Ecto neural progenitor cell (in vitro differentiated cells): ENCODE measurements at places on chromosomes 12 and 14.

DNA sequence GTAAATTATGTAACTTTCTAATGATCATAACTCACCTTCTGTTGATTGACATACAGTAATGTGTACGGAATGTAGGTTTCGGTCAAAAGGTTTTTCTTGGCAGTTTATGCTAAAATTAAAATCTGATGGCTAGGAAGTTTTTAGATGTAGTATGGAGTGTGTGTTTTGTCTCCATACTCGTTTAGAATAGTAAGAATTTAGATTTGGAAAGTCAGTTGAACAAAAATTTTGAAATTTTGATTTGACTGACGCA is 859 bp downstream of the PALS1 start:
- no peak for DNase-seq

DNA sequence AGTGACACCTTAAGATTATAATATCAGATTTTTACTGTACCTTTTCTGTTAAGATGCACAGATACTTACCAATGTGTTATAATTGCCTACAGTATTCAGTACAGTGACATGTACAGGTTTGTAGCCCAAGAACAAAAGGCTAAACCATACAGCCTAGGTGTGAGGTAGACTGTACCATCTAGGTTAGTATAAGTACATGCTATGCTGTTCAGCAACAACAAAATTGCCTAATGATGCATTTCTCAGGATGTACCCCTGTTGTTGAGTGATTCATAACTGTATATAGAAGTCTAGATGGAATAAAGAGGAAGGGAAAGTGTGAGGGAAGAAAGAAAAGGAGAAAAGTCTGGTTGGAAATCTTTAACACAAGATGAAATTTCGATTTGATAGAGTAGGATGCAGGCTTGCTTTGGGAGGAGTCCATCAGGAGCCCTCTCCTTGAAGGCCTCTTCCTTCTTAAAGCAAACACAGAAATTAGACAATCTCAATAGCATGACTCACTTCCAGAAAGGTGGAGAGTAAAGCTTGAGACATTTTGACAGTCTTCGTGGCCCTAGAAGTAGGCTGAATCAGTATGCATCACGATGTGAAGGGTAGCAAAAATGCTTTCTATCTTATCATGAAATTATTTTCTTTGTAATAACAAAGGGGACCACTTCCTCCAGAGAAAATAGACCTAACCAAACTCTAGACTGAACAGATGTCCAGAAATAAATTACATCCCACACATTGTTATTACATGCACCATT is 191.5 kb downstream of the SYT1 start:
- no peak for DNase-seq

GRCh38 chr14:75537071-75537470 is 14.8 kb downstream of the BATF start:
- no peak for DNase-seq

DNA sequence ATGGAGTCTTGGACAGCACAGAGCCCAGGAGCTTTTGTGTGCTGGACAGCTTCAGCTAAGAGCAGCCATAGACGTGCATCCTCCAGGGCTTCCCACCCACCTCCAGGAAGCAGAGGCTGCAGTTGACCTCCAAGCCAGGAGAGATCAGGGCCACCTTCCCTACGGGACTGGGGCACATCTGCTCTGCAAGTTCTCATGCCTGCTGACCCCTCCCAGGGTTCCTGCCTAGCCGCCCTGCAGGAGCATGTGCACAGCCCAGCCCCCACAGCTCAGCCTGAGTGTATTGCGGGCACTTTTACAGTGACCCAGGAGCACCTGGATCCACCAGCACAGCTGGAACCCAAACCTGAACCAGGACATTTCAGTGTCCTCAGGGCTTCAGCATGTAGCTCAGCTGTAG is 915.2 kb downstream of the RPS29 start:
- no peak for DNase-seq

DNA sequence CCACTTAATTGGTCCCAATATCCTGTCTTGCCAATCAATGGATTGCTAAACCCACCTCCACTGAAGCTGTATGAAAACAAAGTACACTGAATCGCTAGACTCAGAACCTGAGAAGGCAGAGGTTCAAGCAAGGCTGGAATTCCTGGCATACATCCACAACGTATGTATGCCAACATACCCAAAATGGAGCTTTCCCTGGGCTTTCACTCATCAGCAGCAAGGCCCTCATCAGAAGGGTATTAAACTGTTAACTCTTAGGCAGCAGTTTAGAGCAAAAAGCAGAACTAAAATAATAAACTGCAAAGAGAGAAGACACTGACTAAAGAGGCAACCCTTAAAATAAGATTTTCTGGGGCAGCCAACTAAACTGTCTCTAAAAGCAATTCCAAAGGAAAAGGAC is 13.6 kb downstream of the MED13L start:
- no peak for DNase-seq

GRCh38 chr14:65940056-65940735 is 527.7 kb downstream of the FUT8 start:
- no peak for DNase-seq

DNA sequence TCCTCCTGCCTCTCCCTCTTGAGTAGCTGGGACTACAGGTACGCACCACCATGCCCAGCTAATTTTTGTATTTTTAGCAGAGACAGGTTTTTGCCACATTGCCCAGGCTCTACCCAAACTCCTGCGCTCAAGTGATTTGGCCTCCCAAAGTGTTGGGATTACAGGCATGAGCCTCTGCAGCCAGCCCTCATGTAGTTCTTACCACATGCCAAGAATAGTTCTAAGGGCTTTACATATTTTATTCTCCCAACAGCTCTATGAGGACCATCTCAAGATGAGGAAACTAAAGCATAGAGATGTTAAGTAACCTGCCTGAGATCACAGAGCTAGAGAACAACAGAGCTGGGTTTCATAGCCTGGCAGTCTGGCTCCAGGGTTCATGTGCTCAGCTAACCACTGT is 37.9 kb upstream of the ALDH2 start:
- DNase-seq: no peak

DNA sequence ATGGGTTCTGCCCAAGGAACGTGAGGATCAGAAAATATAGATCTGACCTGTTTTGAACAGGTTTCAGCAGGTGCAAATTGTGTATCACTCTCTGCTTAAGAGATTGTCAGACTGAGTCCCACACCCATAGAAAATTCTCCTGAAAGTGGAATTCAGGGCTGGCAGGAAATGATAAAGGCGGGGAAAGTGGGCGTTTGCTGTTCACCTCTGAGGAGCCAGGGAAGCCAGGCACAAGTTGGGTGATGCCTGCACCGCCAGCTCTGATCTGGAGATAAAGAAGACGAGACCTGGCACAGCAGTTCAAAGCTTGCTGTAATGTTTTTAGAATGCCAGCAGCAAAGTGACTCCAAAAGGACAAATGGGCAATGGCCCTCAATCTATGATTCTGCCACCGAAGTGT is 356.5 kb upstream of the SOX5 start:
- no peak for DNase-seq

GRCh38 chr14:96249029-96249428 is 7.0 kb upstream of the BDKRB1 start:
- no peak for DNase-seq

GRCh38 chr12:23756416-23756815 is 193.1 kb downstream of the SOX5 start:
- DNase-seq: no peak
